Skeletal muscle cell (primary cell): ENCODE measurements at places on chromosomes 2 and 18.

- no peak for DNase-seq
These were observed 48.7 kb upstream of the FAHD2A start for GRCh38 chr2:95353613-95354468.

GRCh38 chr2:126912201-126912600 lies 13.5 kb downstream of the TEX51 start:
- DNase-seq, result no peak

GRCh38 chr18:26468931-26469340 lies 79.4 kb downstream of the KCTD1 start:
- no peak for DNase-seq

GRCh38 chr2:178702361-178702760 lies 104.9 kb downstream of the TTN start:
- DNase-seq, result no peak

- no peak for DNase-seq
These were observed 119.9 kb upstream of the TEX51 start for GRCh38 chr2:126778561-126779501.

DNA sequence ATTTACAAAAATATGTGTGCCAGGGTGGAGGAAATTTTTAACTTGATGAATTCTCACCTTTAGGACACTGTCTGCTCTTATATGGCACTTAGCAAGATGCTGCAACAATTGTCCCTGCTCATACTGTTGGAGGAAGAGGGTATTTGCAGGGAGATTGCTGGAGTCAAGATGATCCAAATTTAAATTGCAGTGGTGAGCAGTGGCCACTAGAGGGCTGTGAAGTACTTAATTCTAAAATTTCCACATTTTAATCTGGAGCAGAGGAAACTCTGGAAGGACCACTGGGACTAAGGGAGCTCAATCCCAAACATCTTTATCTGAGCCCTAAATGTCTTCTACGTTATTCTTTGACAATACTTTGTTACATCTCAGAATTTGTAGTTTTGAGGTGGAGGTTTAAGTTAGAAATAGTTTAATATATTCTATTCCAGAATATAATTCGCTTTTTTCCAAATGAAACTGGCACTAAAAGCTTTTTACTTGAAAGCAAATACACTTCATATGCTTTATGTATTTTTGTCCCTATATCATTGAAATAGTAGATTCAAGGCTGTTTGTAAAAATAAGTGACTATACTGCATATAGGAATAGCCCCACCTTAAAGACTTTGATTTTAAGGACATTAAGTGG lies 33.0 kb upstream of the PTH2R start:
- DNase-seq, result no peak

DNA sequence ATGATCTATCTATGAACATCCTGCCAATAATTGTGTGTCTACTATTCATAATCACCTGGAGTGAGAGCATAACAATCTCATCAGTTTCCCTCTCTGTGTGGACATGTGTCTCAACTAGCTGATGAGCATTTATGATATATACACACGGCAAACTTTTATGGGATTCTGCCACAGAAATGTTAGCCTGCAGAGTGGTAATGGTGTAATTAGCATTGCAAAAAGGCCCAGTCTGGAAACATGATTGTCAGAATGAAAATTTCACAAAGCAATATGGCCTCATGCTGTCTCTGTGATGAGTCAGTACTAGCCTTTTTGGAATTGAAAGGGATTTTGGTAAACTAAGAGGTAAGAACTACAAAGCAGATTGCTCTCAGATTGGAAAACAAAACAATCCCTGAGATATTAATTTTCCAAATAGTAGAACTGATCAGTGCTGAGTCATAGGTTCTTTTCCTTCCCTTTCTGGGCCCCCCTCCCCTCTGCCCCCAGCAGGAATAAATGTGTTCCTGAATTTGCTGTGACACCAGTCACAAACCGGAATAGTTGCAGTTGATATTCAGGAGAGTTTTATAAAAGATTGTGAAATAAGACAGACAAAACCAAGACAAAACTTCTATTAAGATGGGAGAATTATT lies 189.2 kb downstream of the OSR1 start:
- no peak for DNase-seq

DNA sequence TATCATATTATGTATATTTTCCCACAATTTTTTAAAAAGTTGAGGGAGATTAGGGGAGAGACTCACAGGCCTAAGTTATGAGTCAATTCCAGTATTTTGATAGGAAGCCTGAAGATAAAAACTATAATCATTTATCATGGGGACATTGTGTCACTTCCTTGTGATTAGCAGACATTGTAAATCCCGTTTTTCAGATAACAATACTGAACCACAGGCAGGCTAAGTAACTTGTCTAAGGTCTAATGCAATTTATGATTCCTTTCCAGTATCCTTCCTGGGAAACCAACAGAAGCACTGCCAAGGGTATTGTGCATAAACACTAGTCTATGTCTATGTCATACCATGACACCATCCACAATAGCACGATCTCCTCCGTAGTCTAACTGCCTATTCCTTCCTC lies 235.2 kb upstream of the PIK3C3 start:
- DNase-seq, result no peak

- DNase-seq, result no peak
These were observed 18.2 kb upstream of the CRIM1 start for GRCh38 chr2:36337354-36337753.

DNA sequence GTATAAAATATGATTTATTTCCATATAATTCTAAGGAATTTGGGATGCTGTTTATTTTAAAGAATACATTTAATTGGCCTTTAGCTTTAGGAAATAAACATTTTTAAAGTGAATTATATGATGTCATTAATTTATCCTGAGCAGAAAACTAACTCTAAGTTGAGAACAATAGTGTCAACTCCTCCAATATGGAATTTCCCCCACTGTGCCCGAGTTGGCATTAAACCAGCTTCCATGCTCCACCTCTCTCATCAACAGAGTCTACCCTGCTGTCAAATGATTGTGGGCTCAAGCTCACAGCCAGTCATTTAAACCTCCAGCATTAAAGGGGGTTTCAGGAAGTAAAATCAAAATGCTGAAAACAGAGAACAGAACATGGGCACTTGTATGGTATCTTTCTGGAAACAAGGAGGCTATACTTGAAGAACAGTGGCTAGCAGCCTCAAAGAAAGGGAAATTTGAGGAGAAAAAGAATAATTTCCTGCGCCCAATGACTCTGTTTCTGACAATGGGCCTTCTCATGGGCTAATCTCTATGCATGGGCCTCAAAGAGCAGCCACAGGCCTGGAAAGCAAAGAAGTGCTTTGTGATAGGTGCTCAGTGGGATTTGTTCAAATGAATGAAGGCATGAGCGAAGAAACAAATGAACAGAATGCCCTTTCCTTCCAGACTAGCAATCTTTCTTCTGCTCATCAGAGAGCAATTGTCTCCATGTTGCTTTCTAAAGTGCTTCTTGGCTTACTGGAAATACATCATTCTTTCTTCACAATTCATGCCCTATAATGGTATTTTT lies 252.8 kb downstream of the MTX2 start:
- no peak for DNase-seq

- no peak for DNase-seq
These were observed 50.8 kb downstream of the EPG5 start for GRCh38 chr18:45916302-45916701.

GRCh38 chr18:31482051-31482450 lies 15.9 kb upstream of the DSG2 start:
- no peak for DNase-seq

DNA sequence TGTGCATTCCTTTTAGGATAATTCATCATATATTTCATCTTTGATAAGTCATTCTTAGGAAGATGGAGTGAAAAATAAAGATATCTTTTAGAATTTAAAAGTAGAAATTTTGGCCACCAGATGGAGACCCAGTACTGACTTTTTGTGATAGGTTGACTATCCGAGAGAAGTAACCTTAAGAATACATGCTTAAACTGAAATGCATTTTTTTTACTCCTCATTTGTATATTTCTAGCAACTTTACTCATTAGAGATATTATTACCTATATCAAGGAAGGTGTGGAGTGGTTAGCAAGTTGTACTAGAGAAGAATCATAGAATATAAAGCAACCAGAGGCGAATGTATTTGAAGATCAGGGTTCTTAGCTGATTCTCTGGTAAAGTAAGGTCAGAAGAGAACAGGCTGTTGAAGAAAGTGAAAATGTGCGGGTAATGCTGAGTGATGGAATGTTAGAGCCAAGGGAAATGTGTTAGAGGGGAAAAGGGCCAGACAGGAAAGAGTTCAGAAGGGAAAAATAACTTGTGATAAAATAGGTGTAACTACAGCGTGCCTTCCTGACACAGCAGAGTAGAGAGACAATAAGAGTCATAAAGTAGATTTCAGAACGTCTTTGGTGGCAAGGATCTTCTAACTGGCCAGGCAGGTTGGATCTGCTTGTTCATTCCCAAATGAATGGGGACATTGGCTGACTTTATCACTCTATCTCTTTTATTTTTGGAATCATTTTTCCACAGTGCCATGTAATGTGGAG lies 52.3 kb downstream of the TDRD15 start:
- no peak for DNase-seq

DNA sequence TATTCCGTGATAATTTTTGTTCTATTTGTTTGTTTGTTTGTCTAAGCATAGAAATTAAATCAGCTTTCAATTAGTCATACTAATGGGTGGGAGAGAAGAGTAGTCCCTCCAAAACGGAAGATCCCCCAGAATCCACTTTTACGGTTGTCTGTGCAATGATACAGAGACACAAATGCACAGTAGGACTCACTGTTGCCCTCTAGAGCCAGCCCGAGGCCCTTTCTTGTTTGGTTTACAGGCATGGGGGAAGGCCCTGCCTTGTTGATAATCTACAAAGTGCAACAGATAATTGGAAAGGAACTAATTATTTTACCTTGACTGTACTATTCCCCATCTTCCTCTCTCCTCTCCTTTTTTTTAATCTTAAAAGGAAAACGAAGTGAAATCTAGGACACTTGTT lies 121.1 kb downstream of the ACOXL start:
- DNase-seq, result no peak
